Activated CD8-positive, alpha-beta memory T cell treated with anti-CD3 and anti-CD28 coated beads for 1 hour (primary cell): ENCODE measurements at places on chromosomes 16 and 17.

GRCh38 chr17:75012346-75013091 is at the start of gene MRPL58:
MRPL58 (plus strand) TSS chr17:75012670; CDS start chr17:75012687, 17 bp downstream.
- peak; percentile 49 for DNase-seq

DNA sequence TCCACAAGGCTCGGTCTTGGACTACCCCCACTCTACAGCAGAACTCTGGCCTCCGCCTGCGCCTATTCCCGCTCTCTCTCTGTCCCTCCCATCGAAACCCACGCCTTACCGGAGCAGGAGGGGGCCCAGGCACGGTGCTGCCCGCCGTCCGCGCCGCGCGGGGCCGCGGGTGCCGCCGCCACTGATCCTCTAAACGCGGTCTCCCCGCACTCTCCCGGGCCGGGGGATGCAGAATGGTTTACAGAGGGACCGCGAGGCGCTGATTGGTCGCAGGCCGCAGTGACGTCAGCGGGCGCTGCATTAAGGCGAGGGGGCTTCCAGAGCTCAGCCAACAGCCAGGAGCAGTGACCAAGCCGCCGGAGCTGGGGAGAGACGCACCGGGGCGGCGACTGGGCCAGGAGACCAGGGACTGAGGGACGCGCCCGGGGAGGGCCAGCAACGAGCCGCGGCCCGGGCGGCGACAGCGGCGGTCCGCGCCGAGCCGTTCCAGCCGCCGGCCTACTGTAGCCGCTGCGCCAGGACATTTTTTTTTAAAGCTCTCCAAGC is 747 bp upstream of the LHX1 start:
- DNase-seq = no peak

GRCh38 chr16:70702624-70703023 is 16.8 kb upstream of the MTSS2 start:
- DNase-seq = no peak

DNA sequence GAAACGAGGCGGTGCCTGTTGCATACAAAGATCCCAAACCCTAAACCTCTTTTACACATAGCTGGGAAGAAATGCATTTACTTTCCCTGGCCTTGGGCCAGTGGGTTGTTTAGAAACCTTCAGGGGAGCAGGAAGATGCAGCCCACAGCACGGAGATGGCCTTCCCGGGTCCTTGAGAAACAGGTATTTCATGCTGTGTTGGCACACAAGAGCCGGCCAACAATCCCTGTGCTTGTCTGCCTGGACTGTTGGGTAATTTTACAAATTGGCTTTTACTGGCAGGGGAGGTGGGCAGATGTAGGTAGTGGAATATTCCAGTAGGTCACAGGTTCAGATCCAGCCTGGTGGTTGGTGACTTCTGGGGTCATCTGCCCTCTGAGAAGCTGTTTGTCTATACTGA is 148.0 kb downstream of the FOXL1 start:
- no peak for DNase-seq

DNA sequence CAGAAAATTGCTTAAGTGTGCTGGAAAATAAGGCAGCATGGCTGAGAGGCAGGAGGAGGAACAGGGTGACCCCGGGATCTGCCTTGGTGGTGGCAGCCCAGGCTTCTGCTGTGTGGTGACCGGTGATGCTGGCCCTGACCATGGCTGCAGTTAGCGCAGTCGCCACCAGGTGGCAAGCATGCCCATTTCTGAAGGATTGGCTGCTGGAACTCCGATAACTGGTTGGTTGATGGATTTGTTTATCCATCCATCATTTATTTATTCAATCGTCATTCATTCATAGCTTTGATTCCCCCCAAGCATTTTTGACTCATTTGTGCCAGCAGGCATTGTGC is 29.1 kb upstream of the ITGA3 start:
- DNase-seq = peak; percentile 63

GRCh38 chr16:73113336-73113735 is 65.4 kb upstream of the ZFHX3 start:
- DNase-seq = no peak

GRCh38 chr17:30117675-30118081 is 1.1 kb downstream of the NSRP1 start:
- DNase-seq = no peak

DNA sequence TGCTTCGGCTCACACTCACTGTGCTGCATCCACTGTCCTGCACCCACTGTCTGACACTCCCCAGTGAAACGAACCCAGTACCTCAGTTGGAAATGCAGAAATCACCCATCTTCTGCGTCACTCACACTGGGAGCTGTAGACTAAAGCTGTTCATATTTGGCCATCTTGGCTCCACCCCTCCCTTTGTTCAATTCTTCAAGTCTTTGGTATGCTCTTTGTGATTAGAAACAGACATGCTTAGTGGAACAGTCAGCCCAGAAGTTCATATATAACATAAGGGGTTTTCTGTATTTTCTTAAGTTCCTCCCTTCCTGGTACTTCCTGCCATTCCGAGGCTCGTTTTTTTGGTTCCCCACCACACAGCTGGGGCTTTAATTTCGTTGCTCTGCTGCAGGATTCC is 398.5 kb upstream of the DYNLRB2 start:
- DNase-seq = no peak

- no peak for DNase-seq
These were observed 5.4 kb upstream of the CSNK1D start for GRCh38 chr17:82278786-82279391.

DNA sequence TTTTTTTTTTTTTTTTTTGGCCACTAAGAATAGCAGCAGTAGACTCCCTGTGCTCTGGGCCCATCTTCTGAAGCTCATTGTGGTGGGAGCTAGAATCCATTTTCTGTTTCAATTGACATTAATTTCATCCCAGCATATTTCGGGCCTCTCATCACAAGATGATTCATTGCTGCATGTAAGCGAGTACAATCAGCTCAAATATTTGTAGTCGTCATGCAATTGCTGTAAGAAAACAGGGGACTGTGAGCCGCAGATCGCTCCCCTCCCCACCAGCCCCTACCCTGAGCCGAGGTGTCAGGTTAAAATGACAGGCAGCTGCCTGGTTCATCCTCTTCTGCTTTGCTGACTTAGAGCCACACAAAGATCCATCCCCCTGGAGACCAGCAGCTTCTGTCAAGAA is 358.8 kb upstream of the CDH5 start:
- DNase-seq = no peak

- DNase-seq = no peak
These were observed 96.3 kb downstream of the NDEL1 start for GRCh38 chr17:8532021-8532420.

DNA sequence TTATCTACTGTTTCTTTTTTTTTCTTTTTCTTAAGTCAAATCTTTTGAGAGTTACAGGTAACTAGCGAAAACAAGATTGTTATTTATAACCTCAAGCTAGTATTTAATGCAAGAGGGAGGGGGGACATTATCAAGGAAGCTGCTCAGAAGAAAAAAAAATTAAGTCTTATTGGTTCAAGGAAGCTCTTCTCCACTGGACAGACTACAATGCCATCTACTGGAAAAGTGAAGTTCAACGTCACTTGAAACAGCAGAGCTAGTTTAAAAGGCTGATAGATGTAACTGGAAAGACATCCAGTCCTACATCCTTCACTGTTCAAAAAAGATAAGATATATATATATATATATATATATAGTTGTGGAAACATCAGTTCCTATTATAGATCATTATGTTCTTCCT is 418.0 kb upstream of the PSMD7 start:
- no peak for DNase-seq

DNA sequence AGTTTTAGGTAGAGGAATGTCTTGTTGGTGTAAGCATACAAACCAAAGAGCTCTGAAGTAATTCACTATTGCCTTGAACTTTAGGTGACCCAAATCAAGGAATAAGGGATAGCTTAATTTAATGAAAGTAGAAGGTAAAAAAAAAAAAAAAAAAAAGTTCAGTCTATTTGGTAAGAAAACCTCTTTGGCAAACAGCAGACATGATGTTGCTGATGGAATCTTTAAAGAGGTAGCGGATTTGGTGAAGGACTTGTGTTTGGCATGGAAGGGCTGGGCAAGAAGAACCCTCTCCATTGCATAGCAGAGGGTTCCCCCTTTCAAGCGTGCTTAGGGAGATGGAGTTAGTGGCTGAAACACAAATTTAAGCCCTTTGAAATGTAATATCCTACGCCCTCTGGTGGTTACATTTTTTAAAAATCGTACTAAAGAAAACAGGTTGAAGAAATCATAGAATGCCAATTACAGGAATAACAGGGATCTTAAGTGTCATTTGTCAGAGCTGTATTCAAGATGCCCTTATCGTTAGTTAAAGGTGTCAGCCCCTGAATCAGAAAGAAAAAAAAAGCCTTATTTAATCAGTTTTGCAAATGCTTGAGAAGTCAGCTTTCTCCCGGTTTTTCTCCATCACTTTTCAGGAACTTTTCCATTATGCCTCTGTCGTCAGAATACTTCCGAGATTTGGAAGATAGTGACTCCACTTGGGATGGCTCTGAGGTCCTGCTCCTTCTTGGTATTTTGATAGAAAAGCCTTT is 383.1 kb downstream of the KCNJ2 start:
- DNase-seq = no peak

GRCh38 chr17:64326420-64327054 is 63.5 kb upstream of the TEX2 start:
- DNase-seq = no peak

- no peak for DNase-seq
These were observed 20.7 kb downstream of the UBN1 start for GRCh38 chr16:4868026-4868425.

- no peak for DNase-seq
These were observed 20.2 kb downstream of the CBX4 start for GRCh38 chr17:79819085-79819484.

- no peak for DNase-seq
These were observed 17.8 kb upstream of the KIF19 start for GRCh38 chr17:74307984-74308773.

DNA sequence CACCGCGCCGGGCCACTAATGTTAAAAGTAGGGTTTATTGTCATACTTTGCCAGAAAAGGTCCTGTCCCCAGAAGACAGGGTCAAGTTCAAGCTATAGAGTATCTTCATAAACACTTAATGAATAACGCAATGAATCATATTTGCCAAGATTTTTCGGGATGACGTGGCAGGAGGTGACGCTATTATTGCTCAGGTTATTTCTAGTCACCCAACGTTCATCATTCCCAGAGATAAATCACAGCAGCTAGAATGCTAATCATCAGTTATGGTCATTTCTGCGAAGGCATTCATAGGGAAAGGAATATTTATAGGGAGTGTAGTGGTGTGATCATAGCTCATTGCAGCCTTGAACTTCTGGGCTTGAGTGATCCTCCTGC is 2.0 kb downstream of the TMC5 start:
- no peak for DNase-seq

DNA sequence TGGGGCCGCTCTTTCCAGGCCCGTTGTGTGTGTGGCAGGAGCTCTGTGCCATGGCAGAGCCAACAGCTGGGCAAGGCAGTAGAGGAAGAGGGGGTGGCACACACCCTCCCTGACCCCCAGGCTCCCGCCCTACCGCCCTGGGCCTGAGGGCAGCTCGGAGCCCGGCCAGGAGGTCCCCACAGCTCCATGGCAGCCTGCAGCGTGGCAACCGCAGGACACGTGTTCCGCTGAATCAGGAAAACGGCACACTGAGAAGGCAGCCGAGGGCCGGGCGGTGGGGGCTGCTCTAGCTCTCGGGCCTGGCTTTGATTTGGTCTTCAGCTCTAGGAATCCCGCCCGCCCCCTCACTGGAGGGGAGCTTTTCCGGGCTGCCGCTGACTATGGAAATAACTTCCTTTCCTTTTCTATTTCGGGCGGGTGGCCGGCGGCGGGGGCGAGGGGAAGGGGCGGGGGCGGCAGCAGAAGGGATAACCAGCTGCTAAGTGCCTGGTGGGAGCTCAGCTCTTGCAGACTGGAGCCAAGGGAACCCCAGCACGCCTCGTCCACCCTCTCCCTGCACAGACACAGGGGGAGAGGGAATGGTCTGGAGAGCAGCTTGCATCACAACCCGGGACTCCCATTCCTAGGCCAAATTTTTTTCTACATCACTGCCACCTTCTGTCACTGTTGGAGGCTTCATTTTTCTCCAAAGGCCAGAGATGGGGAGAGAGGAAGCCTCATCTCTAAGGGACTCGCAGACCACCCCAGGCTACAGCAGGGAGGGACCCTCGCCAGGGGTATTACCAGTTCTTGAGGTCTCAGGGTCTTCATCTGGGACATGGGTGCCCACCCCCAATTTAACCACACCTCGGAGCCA is 24.8 kb upstream of the MRPS23 start:
- DNase-seq = no peak

DNA sequence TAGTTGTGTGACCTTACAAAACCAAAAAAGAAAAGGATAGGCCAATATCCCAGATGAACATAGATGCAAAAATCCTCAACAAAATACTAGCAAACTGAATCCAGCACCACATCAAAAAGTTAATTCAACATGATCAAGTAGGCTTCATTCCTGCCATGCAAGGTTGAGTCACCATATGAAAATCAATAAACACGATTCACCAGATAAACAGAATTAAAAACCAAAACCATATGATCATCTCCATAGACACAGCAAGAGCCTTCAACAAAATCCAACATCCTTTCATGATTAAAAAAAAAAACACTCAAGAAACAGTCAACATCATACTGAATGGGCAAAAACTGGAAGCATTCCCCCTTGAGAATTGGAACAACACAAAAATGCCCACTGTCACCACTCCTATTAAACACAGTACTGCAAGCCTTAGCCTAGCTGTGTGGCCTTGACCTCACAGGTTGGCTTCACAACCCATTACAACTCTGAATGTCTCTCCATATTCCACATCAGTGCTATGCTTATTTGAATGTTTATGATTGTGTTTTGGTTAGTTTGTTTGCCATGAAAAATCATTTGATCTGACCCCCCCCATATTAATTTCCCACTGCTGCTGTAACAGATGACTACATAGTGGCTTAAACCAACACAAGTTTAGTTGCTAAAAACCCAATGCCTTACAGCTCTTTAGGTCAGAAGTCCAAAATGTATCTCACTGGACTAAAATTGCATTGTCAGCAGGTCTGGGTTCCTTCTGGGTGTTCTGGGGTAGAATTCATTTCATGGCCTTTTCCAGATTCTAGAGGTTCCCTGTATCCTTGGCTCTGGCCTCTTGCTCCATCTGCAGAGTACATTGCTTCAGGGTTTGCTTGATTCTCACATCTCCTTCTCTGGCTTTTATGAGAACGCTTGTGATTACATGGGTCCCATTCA is 257.1 kb upstream of the DYNLRB2 start:
- no peak for DNase-seq

DNA sequence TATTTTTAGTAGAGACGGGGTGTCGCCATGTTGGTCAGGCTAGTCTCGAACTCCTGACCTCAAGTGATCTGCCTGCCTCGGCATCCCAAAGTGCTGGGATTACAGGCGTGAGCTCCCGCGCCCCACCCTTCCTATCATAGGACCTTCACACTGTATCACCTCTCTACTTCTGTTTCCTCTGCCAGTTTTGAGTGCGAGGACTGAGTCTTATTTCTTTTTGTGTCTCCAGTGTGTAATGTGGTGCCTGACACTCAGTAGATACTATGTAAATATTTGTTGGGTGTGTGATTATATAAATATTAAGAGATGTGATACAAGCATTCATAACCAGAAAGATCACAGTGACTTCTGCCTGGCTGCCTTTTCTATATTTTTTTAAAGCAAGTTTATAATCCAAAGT is 10.5 kb downstream of the PRKCA start:
- DNase-seq = no peak

- no peak for DNase-seq
These were observed 134.1 kb downstream of the KATNIP start for GRCh38 chr16:27684047-27684446.

- no peak for DNase-seq
These were observed 33.4 kb upstream of the SLC38A10 start for GRCh38 chr17:81328489-81328888.
